ENCODE measurements at places on chromosomes 4 and X.

DNA sequence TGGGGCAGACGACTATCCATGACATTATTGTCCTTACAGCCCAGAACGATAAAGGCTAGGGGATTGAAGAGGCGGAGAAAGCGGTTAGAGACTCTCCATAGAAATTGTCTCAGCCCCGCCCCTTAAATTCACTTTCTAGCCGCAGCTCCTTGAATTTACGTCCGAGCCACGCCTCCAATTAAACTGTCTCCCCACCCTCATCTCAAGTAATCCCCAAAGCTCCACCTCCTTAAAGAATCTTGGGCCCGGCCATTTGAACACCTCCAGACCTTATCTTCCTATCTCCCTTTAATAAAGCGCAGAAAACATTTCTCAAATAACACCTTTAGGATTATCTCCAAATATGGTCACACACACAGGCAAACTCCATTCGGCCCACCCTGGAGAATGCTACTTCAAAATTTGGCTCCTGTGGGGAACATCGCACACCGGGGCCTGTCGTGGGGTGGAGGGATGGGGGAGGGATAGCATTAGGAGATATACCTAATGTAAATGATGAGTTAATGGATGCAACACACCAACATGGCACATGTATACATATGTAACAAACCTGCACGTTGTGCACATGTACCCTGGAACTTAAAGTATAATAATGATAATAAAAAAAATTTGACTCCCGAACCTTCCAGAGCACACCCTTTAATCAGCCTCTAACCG, 7.2 kb upstream of the MAGIX start:
- peak; percentile 39 for DNase-seq

DNA sequence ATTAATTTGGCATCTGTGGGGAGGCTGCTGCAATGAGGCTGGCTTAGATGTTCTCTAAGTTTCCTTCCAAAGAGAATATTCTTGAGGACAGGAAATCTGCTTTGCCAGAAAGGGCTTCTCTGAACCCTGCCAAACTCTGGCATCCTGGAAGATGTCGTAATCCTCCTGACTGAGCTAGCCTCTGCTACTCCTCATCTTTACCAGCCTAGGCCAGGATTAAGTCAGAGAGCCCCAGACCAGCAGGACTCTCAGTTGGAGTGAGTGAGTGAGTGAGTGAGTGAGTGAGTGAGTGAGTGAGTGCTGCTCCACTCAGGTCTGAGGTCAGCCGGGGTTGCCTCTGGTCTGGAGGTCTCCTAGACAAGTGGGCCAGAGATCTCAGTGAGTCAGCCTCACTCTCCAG, 104.9 kb upstream of the SOD3 start:
- no peak for DNase-seq

DNA sequence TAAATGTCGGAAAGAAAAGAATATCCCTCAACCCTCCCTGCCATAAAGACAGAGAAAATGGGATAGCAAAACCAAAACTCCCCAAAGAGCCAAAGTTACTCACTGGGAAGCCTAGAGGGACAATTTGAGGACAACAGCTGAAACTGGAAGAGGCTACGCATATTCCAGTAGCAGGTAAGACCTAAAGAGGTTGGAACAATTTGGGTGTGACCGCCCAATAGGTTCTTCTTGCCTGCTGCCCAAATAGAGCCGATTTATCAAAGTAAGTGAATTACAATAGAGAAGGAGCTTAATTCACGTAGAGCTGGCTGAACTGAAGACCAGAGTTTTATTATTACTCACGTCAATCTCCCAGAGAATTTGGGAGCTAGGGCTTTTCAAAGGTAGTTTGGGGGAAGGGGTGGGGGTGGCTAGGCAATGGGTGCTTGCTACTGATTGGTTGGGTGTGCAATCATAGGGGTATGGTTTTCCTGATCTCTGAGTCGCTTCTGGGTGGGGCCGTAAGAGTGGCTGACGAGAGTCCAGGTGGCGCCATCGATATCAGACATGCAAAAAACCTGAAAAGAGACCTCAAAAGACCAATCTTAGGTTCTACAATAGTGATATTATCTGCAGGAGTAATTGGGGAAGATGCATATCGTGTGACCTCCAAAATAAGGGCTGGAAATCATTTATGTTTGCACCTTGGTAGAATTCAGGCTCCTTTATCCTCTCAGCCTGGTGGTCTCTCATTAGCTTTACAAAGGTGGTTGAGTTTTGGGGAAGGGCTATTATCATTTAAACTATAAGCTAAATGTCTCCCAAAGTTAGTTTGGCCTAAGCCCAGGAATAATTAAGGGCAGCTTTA, 39.0 kb upstream of the SLC7A3 start:
- DNase-seq: no peak

- no peak for DNase-seq
Observed at GRCh38 chr4:26896636-26897035, 36.0 kb downstream of the STIM2 start.

GRCh38 chrX:154981116-154981411, 41.5 kb downstream of the F8 start:
- DNase-seq: no peak

- DNase-seq: no peak
Observed at GRCh38 chr4:189850239-189850856, 90.3 kb upstream of the FRG1 start.

- DNase-seq: peak; percentile 76
Observed at GRCh38 chr4:57190601-57191481, 80.7 kb upstream of the IGFBP7 start.

DNA sequence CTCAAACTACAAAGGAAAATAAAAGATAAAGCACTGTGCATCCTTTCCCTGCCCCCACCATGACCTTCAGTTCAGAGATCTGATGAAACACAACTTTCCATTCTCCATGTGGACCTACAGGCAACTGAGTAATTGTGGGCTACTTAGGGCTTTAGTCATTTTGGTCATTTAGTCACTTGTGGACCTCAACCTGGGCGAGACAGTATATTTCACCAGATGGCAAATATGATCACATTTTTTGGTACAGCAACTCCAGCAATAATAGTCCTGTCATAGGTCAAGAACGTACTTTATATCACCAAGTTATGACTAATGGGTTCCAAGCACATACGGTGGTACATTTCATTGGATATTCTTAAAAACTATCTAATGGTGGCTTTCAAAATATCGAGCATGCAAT, 141.2 kb downstream of the PDGFC start:
- no peak for DNase-seq

- DNase-seq: no peak
Observed at GRCh38 chr4:78423790-78424189, 127.8 kb upstream of the ANXA3 start.

DNA sequence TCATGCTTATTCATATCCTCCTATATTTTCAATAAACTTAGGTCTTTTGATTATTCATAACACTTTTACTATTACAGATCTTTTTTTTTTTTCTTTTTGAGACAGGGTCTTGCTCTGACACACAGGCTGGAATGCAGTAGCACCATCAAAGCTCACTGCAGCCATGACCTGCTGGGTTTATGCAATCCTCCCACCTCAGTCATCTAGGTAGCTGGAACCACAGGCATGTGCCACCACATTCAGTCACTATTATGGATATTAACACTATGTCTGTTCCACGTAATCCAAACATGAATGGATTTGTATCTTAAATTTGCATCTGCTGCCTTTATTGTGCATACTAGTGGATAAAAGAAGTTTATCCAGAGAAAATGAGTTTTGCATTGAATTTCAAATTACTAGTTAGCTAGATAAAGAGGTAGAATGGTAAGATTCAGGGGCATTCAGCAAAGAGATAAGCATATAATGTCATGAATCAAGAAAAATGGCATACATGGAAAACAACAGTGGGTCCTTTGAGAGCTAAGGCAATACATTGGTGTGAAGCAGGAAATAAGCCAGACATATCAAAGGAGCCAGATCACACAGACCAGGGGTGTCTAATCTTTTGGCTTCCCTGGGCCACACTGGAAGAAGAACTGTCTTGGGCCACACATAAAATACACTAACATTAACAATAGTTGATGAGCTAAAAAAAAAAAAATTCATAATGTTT, 13.9 kb downstream of the ANAPC10 start:
- no peak for DNase-seq

- no peak for DNase-seq
Observed at GRCh38 chrX:50158593-50158992, 42.2 kb downstream of the AKAP4 start.

- no peak for DNase-seq
Observed at GRCh38 chr4:40564815-40565483, 64.7 kb downstream of the RBM47 start.

DNA sequence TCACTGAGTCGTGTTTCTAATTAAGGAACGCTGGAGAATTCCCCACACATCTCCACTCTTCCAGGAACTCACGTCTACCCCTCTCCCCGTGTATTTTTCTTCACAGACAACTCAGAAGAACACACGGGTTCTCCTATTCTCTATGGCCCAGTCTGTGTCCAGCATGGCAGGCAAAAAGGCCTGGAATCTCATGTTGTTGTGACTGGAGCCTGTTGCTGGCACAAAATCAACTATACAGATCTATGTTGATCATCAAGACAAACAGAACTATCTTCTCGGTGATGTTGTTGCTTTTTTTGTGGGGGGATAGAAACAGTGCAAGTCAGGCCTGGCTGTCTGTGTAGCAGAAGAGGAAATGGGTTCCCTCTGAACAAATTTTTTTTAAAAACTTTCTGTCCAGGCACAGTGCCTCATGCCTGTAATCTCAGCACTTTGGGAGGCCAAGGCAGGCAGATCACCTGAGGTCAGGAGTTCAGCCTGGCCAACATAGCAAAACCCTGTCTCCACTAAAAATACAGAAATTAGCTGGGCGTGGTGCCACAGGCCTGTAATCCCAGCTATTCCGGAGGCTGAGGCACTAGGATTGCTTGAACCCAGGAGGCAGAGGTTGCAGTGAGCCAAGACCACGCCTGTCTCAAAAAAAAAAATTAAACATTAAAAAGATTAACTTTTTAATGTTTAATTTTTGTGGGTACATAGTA, 50.5 kb upstream of the CBR4 start:
- DNase-seq: no peak

DNA sequence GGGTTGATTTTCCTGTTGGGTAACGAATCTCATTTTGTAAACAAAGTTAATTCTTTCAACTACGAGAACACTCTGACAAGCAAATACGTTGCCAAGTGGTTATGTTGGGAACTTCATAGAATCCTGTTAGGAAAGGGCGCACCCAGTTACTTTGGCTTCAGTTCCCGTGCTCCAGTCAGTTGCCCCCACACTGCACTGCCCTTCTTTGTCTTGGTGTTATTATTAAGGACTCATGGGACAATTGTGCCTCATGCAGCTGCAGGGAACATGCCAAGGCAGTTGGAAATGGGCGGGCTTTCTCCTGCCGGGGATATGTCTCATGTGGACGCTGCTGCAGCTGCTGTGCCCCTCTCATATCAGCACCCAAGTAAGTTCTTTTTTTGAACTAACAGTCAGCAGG, 28.9 kb downstream of the OFD1 start:
- no peak for DNase-seq

DNA sequence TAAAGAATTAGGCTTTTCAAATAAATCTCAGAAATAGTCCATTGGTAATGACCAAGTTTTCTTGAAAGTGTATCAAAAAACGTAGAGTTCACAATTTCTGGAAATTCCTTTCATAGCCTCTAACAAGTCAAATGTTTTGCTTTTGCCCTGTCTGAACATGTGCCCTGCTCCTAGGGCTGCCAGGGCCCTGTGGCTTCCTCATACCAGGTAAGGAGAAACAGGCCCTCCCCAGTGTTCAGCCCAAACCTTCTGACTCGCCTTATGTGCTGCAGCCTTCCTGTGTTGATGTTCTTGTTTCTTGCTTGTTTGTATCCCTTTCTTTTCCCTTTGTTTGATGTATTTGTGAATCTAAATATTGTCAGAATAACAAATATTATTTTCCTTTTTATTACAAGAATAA, 146.1 kb upstream of the PACRGL start:
- no peak for DNase-seq

DNA sequence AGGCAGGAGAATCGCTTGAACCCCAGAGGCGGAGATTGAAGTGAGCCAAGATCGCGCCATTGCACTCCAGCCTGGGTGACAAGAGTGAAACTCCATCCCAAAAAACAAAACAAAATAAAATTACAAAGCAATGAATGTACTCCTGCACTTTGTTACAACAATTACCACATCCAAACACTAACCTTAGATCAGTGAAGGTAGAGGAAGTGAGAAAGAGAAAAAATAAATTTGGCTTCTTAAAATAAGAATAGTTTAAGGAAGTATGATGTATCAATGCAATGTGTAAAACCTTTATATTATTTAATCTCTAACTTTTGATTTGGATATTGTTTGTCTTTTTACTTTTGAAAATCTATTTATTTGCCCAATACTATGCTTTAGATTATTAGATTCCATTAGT, 21.7 kb upstream of the CSN1S1 start:
- no peak for DNase-seq

- no peak for DNase-seq
Observed at GRCh38 chr4:15737255-15737654, 34.4 kb downstream of the BST1 start.

GRCh38 chr4:33407496-33407895, 2687.3 kb downstream of the PCDH7 start:
- no peak for DNase-seq

DNA sequence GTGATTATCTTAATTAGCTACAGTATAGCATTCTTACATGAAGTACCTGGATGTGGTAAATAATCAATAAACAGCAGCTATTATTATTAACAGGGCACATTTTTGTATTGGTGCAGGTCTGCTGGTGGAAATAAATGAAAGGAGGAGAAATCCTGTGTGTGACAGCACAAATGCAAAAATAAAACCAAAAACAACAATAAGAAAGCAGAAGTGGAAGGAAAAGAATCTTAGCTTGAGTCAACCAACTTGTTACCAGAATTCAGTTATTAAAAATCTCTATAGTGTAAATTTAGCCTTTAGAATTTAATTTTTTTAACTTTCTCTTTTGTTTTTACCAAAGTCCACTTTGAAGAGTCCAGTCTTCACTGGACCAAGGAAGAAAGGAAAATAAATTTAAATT, 63.1 kb upstream of the LSM6 start:
- no peak for DNase-seq

DNA sequence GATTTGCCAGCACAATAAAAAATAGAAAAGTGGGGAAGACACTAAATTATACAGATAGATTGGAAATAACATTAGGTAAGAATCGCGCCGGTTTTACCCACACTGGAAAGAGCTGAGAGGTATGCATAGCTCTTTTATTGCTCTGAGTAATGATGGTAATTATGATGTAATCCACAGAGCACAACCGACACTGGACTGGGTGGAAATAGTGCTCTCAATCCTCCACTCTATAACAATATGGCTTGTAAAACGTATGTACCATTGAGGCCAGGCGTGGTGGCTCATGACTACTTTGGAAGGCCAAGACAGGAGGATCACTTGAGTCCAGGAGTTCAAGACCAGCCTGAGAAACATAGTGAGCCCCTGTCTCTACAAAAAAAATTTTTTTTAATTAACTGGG, 104.3 kb upstream of the RAPGEF2 start:
- DNase-seq: no peak

GRCh38 chr4:12933760-12934221, 550.3 kb downstream of the RAB28 start:
- no peak for DNase-seq

GRCh38 chr4:26197018-26197779, 123.6 kb upstream of the RBPJ start:
- no peak for DNase-seq

GRCh38 chr4:95086551-95086950, 328.8 kb downstream of the BMPR1B start:
- no peak for DNase-seq

Data from D341Med (cell line).